AG08396 (cell line): ENCODE measurements at places on chromosomes 6 and 20.
A peak's percentile ranks its signal among the peaks of the same experiment; 100 is the strongest.

- no peak for DNase-seq
Observed at GRCh38 chr20:15061955-15062354, 724.5 kb upstream of the FLRT3 start.

- no peak for DNase-seq
Observed at GRCh38 chr20:31890646-31891045, 20.2 kb downstream of the TTLL9 start.

DNA sequence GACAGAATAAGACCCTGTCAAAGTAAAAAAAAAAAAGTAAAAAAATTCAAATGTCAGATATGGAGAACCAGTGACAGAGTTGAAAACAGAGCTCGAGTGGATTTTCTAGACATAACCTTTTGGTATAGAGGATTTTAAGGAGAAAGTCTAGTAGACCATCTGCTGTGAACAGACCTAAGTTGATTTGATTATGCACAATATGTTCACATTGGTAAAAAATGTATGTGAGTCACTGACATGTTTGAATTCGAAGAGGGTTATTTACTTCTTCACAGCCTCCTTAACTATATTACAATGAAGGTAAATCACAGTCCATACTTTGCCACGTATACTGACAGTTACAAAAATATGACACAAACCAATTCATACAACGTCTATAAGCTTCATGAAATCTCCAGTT lies 7.4 kb downstream of the TINAG start:
- no peak for DNase-seq

GRCh38 chr20:61067221-61067620 lies 184.8 kb upstream of the CDH4 start:
- no peak for DNase-seq

GRCh38 chr6:157632821-157633220 lies 190.2 kb upstream of the SNX9 start:
- peak; percentile 71 for DNase-seq

GRCh38 chr6:128121190-128121589 lies 220.3 kb upstream of the THEMIS start:
- DNase-seq = no peak

GRCh38 chr20:19952392-19952791 lies 64.8 kb upstream of the NAA20 start:
- DNase-seq = no peak

- peak; percentile 48 for DNase-seq
Observed at GRCh38 chr20:13458860-13459451, 179.8 kb downstream of the TASP1 start.

DNA sequence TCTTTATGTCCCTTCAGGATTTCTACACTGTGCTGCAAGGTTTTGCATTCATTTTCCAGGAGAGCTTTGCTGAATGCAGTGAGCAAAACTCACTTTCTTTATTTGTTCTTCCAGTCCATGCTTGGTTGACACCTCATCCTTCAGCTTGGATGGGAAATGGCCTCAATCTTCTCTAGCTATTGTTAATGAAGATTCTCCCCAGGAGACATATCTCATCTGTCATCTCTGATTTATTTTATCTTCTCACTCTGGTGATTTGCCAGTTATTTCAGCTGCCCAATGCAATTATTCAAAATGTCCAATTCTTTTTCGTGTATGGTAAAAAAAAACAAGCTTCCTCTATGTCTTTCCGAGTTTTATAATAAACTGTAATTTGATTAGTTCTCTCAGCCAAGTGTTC lies 77.9 kb upstream of the PAK5 start:
- no peak for DNase-seq

DNA sequence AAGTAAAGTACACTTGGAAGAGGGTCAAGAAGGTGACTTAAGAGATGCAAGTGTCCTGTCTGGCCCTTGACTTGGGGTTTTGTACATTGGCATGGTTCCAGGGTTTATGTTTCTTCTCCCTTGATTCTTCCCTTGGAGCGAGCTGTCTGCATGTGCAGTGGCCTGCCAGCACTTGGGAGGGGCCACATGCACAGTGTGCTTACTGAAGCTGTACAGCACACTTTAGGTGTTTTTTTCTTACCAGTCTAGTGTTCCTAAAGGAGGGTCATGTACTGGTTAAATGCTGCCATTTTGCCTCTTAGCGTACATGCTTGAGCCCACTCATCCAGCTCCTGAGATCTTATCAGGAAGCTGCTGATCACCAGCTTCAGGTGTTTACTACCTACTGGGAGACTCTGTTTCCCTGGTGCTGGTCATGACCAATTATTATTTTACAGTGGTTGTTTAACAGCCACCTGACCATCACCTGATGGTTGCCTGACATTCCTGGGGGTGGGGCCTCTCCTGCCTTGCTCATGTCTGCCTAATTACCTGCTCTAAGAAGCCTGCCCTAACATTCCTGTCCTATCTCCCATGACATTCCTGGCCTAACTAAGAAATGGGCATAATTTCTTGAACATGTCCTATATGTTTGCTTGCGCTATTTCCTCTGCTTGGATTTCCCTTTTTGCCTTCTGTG lies 182.9 kb downstream of the MCHR2 start:
- DNase-seq = no peak

GRCh38 chr20:63823691-63824311 lies 7.3 kb downstream of the ZBTB46 start:
- DNase-seq = no peak

GRCh38 chr20:57762531-57763234 lies 52.9 kb upstream of the PMEPA1 start:
- DNase-seq = no peak

DNA sequence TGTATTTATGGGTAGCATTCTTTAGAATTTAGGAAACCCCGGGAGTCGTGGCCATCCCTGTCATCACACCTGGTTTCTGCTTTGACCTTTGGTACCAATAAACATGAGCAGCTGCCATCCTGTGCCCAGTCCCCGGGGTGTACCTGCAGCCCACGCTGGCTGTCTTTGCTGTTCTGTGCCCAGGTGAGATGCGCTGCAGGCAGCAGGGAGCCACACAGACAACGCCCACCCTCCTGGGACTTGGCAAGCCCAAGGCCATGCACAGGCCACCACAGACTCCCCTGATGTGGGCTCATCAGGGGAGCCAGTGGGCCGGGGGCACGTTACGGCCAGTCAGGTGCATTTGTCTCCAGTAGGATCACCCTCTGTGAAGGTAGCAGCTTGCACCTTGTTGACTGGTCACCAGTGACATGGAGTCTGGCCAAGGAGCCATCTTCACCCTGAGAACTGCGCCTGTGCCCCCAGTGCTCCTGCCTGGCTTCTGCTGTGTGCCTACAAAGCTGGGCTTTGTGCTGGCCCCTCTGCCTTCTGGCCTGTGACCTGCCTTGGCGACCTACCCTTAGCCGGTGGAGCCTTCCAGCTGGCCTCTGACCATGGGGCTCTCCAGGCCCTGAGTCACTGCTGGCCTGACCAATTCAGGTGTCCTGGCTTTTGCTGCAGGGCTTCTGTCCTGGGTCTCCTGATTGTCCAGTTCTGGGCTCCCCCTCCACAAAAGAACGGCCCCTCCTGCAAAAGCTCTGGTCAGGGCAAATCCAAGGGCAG lies 14.2 kb upstream of the UNC93A start:
- DNase-seq = no peak

DNA sequence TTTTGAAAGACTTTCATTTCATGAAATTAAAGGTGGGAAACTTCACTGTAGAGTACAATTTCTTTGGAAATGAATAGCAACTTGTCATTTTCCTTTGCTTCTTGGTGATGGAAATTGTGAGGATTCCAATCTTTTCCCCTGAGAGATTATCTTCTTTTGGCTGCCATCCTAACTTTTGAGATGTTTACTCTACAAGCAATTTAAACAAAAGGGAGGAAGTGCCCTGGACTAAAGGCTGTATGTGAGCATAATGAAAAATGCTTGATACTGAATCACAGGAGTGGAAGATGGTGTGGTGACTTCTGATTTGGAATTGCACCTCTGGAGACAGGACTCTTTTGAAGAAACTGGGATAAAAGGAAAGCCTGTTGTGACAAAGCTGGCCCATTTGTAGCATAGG lies 43.1 kb upstream of the JAG1 start:
- no peak for DNase-seq

DNA sequence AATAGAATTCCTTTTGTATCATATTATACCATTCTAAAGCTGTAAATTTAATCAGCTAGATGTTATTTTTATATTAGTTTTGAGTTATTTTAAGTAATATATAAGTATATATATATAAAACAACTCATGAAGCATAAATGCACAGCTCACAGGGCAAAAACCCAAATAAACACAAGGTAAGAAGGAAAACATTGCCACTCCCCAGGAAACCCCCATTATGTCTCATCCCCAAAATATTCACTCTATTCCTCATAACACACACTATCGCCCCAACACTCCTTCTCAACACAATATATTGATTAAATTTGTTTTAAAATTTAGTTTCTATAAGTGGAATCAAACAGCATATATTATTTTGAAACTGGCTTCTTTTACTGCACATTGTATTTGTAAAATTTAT lies 98.6 kb upstream of the FAM83B start:
- no peak for DNase-seq

- no peak for DNase-seq
Observed at GRCh38 chr6:136774228-136775041, 17.8 kb downstream of the MAP3K5 start.

- DNase-seq = peak; percentile 27
Observed at GRCh38 chr6:74137911-74138310, 441.9 kb downstream of the CD109 start.

DNA sequence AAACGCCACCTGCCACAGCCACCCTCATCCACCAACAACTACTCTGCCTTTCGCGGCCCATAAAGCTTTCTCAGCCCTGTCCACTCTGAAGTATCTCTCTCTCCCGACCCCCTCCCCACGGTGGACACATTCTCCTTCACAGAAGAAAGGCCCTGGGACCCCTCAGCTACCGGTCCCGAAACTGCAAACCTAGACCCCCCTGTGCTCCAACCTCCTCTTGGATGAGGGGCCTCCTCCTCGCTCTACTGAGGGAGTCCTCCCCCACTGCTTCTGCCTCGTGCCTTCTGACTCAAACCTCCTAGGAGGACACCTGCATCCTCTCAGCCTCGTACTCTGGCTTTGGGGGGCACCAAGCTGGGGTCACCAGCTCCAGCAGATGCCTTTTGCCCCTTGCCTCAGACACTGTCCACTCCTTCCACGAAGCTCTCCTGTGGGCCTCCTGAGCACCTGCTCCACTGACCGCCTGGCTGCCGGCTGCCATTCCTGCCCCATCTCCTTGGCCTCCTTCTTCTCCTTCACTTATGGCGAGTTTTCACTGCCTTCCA lies 24.9 kb downstream of the RNASET2 start:
- DNase-seq = no peak

DNA sequence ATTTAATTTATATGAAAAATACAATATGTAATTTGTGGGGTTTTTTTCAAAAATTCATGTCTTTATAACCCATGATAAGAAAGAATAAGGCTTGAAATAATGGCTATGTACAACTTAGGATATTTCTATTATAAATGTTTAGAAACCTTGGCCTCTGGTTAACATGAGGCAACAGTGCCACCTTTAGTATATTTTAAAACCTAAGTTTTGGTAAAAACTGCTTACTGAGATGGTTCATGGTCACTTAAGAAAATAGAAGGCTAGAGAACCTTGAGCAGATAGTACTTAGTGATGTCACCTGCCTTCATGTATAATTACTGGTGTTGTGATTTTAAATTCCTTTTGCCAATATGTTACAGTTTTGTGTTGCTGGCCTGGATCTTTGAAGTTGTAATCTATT lies 176.4 kb downstream of the ADGB start:
- DNase-seq = no peak
